ENCODE measurements at places on chromosomes 3 and 15. TPM values are rescaled to one million over a fixed set of nuclear protein-coding genes. Genes with fewer than 3 reads are reported as not detected.

The WNT7A gene
- total RNA-seq = 0.10 TPM

The TMEM158 gene
- 2.4 TPM for total RNA-seq

The FBXO40 gene
- total RNA-seq = 12.7 TPM

The MUC4 gene
- 7.8 TPM for total RNA-seq

The GREM1 gene
- total RNA-seq = 1.6 TPM

The SAXO2 gene
- total RNA-seq = 1.8 TPM

The MBD4 gene
- 24.6 TPM for total RNA-seq

The RPL22L1 gene
- total RNA-seq = 32.0 TPM

The UACA gene
- 139 TPM for total RNA-seq

The GNB4 gene
- total RNA-seq = 49.1 TPM

The EPM2AIP1 gene
- 34.8 TPM for total RNA-seq

The LOXL1 gene
- 18.9 TPM for total RNA-seq

The EPHB1 gene
- total RNA-seq = 13.3 TPM

The DNAH1 gene
- total RNA-seq = 3.3 TPM

The UBE2E2 gene
- 177 TPM for total RNA-seq

The SLC9C1 gene
- 3.2 TPM for total RNA-seq

The MAGI1 gene
- total RNA-seq = 62.1 TPM

The A4GNT gene
- not detected for total RNA-seq

The DZIP3 gene
- 22.9 TPM for total RNA-seq

The KLHL40 gene
- 159 TPM for total RNA-seq

The GOLGA6L9 gene
- total RNA-seq = 8.4 TPM

The DET1 gene
- total RNA-seq = 12.1 TPM

Data from tongue (tissue), 3 donors.